ENCODE measurements at places on chromosomes 1 and 21. TPM values are rescaled to one million over a fixed set of nuclear protein-coding genes. Genes with fewer than 3 reads are reported as not detected.

DNA sequence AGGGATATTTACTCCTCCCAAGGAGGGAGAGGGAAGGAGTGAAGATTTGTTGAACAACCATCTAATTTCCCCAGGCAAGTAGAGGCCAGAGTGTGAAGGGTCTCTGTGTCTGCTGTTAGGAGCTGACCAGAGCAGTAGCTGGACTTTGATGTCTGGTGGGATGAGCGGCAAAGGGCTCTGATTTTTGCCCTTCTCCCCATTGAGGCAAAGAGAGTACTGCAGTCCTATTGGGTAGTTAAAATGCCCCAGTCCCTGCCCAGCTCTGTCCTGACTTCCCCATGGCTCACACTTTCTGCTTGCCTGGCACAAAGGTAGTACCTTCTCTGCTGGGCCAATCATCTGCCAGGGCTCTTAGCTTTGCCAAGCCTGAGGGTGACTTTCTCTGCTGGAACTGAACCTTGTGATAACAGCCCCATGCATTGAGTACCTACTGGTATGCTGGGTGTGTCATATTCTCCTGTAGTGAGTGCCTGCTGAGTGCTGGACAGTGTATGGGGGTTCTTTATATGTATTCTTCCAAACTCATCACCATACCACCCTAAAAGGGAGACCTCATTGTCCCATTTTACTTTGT, 64.0 kb upstream of the SELENON start:
- DNase-seq, result no peak
- no peaks in the 10 kb centered on the region for H3K27me3 ChIP-seq
- peaks cover 2% of the 10 kb centered on the region for H3K36me3 ChIP-seq
- H3K27ac ChIP-seq, result no peak overlapping the region

DNA sequence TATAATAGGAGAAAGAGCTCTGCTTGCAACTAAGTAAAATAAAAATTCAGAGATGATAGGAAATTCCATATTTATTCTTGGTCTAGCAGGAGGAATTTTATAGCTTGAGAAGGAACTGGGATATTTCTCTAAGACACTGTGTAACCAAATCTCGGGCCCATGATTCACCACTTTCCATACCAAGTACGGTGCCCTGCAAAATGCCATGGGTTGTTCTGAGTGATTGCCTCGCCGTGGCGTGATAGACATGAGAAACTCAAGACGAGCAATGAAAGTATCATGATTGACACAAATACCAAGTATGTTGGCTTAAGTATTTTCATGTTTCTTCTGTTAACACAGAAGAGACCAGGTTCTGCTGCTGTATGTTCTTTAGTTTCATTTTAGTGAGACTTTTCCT, 167.2 kb downstream of the LMO4 start:
- no peak for DNase-seq
- no peak overlapping the region for H3K27ac ChIP-seq
- no peaks in the 10 kb centered on the region for H3K4me1 ChIP-seq
- H3K36me3 ChIP-seq, result no peaks in the 10 kb centered on the region
- no peak overlapping the region for H3K4me3 ChIP-seq
- no peaks in the 10 kb centered on the region for H3K27me3 ChIP-seq

- H3K4me1 ChIP-seq, result peaks cover 30% of the 10 kb centered on the region
- DNase-seq, result no peak
- no peak overlapping the region for H3K27ac ChIP-seq
- no peaks in the 10 kb centered on the region for H3K36me3 ChIP-seq
- no peak overlapping the region for H3K4me3 ChIP-seq
These were observed 48.3 kb upstream of the POFUT2 start for GRCh38 chr21:45335761-45336534.

GRCh38 chr21:32372755-32373154, 20.1 kb downstream of the URB1 start:
- no peaks in the 10 kb centered on the region for H3K27me3 ChIP-seq
- H3K27ac ChIP-seq, result no peak overlapping the region
- peaks cover 2% of the 10 kb centered on the region for H3K36me3 ChIP-seq
- no peaks in the 10 kb centered on the region for H3K4me1 ChIP-seq

- H3K4me3 ChIP-seq, result no peak overlapping the region
- no peaks in the 10 kb centered on the region for H3K27me3 ChIP-seq
- no peak overlapping the region for H3K27ac ChIP-seq
- no peaks in the 10 kb centered on the region for H3K36me3 ChIP-seq
- no peaks in the 10 kb centered on the region for H3K4me1 ChIP-seq
These were observed 401.1 kb upstream of the CHRM3 start for GRCh38 chr1:238985312-238985711.

GRCh38 chr1:64519901-64520300, 50.0 kb downstream of the CACHD1 start:
- H3K4me1 ChIP-seq, result peaks cover 62% of the 10 kb centered on the region
- H3K36me3 ChIP-seq, result no peaks in the 10 kb centered on the region
- DNase-seq, result no peak
- no peaks in the 10 kb centered on the region for H3K27me3 ChIP-seq
- H3K27ac ChIP-seq, result no peak overlapping the region
- no peak overlapping the region for H3K4me3 ChIP-seq

GRCh38 chr1:150061632-150062101, 5.9 kb upstream of the VPS45 start:
- no peak overlapping the region for H3K4me3 ChIP-seq
- no peak overlapping the region for H3K27ac ChIP-seq
- no peaks in the 10 kb centered on the region for H3K27me3 ChIP-seq
- peaks cover 15% of the 10 kb centered on the region for H3K4me1 ChIP-seq
- no peaks in the 10 kb centered on the region for H3K36me3 ChIP-seq

GRCh38 chr1:243917863-243918565, 68.0 kb upstream of the AKT3 start:
- no peak overlapping the region for H3K27ac ChIP-seq
- no peaks in the 10 kb centered on the region for H3K36me3 ChIP-seq
- no peak for DNase-seq
- H3K4me3 ChIP-seq, result peak overlapping the region; percentile 83

GRCh38 chr1:228691926-228692325, 43.4 kb upstream of the RHOU start:
- H3K4me1 ChIP-seq, result no peaks in the 10 kb centered on the region
- peaks cover 9% of the 10 kb centered on the region for H3K27me3 ChIP-seq
- no peaks in the 10 kb centered on the region for H3K36me3 ChIP-seq

DNA sequence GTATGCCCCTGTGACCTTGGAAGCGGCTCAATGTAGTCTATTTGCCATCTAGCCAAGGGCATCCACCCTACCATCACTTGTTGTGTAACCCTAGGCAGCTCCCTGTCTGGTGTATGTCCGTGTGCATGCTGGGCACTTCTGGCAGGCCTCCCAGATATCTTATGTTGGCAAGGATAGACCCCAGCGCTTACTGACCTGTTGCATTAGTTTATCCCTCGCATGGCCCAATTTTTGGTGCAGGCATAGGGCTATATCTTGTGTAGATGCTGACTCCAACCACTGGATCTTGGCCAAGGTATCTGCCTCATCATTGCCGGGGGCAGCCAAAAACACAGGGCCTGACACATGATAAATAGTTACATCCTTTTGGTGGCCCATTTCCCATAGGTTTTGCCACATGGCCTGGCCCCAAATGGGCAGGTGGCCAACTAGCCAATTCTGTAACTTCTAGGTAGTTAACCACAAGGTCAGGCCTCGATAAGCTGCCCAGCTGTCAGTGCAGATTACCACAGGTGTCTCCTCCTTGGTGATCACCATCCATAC, 14.0 kb upstream of the TBX19 start:
- no peaks in the 10 kb centered on the region for H3K27me3 ChIP-seq
- H3K4me1 ChIP-seq, result no peaks in the 10 kb centered on the region
- no peak for DNase-seq
- no peak overlapping the region for H3K27ac ChIP-seq
- H3K4me3 ChIP-seq, result no peak overlapping the region
- H3K36me3 ChIP-seq, result peaks cover 17% of the 10 kb centered on the region

DNA sequence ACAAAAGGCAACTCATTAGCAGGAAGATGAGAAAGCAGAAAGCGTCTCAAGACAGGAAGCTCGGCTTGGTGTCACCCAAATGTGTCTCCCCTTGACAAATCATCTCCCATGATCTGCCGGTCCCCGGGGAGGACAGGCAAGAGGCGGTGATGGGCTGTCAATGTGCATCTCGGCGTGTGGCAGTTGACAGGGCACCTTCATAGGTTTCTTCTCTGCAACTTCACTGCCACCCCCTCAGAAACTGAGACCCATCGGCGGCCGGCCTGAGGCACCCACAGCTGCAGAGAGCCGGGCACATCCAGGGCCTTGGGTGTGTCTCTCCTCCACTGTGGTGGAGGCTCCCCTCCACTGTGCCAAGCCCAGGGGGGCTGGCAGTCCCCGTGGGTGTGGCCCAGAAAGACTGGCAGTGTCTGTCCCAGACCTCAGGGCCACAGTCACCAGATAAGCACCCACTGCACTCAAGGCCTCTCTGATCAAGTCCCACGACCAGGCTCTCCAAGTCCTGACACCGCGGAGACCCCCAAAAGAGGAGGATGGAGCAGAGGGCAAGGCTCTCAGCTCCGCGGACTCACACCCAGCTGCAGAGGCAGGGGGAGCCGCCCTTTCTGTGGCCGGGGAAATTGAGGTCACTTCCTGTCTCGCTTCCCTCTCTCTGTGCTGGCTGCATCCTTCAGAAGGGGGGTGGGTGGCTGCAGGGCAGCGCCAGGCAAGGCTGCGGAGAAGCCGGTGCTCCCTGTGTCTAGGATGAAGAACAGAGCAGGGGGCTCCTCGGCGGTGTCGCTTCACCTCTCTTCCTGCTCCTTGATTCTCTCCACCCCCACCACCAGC, 39.6 kb upstream of the LBR start:
- H3K36me3 ChIP-seq, result no peaks in the 10 kb centered on the region
- DNase-seq, result no peak
- H3K27ac ChIP-seq, result no peak overlapping the region
- H3K4me1 ChIP-seq, result peaks cover 27% of the 10 kb centered on the region

- no peak for DNase-seq
- no peaks in the 10 kb centered on the region for H3K4me1 ChIP-seq
These were observed 47.7 kb downstream of the CDC42BPA start for GRCh38 chr1:227270554-227270953.

- no peaks in the 10 kb centered on the region for H3K36me3 ChIP-seq
- peaks cover 3% of the 10 kb centered on the region for H3K4me1 ChIP-seq
- peaks cover 11% of the 10 kb centered on the region for H3K27me3 ChIP-seq
These were observed 10.5 kb upstream of the CBR3 start for GRCh38 chr21:36124395-36124794.

Gene MXRA8
- 5.8 TPM for total RNA-seq

Gene TMPRSS15
- total RNA-seq, result not detected

Gene ATAD3C
- total RNA-seq, result 0.41 TPM

Data from neural crest cell (in vitro differentiated cells).